Activated T-helper 1 cell treated with anti-CD3 and anti-CD28 coated beads, Interleukin-2, amount 50 U/mL, for 16 hours (primary cell): ENCODE measurements at places on chromosomes 2 and 18.

DNA sequence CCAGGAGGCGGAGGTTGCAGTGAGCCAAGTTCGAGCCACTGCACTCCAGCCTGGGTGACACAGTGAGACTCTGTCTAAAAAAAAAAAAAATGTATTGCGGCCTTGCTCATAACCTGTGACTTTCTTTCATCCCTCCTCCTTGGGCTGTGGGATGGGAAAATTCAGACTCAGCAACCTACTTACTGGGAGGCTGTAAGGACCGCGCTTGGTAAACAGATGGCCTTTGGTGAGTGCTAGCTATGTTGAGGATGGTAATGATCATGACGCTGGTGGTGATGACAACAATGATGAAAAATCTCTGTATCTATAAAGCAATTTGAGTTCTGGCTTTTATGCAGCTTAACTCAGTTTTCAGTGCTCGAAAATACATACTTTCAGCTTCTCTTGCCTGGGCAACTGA, 64.7 kb upstream of the CCDC195 start:
- no peak for DNase-seq

GRCh38 chr2:216603010-216603883, 30.0 kb upstream of the IGFBP2 start:
- DNase-seq, result no peak

GRCh38 chr18:30491815-30492551, 550.6 kb downstream of the DSC3 start:
- DNase-seq, result no peak

GRCh38 chr2:112665113-112665780, 19.5 kb downstream of the SLC20A1 start:
- no peak for DNase-seq

GRCh38 chr18:34787931-34788532, 77.9 kb downstream of the DTNA start:
- DNase-seq, result no peak
